Fibroblast of villous mesenchyme (primary cell): ENCODE measurements at places on chromosomes 7 and 10. TPM values are rescaled to one million over a fixed set of nuclear protein-coding genes. Genes with fewer than 3 reads are reported as not detected.

Gene DPYSL4
- total RNA-seq, result under 0.01 and 0.86 TPM in 2 replicates

Gene LIPK
- total RNA-seq, result not detected in 2 replicates

Gene DNA2
- 9.7 and 13.0 TPM in 2 replicates for total RNA-seq

Gene VSIR
- total RNA-seq, result 26.1 and 57.4 TPM in 2 replicates

Gene SRRM3
- 0.43 and 0.64 TPM in 2 replicates for total RNA-seq

Gene OGA
- total RNA-seq, result 80.3 and 93.1 TPM in 2 replicates
